ENCODE measurements at places on chromosomes 4 and X.

- peaks cover 2% of the 10 kb centered on the region for H3K4me1 ChIP-seq
- H3K27me3 ChIP-seq: peaks cover 7% of the 10 kb centered on the region
- H3K36me3 ChIP-seq: no peaks in the 10 kb centered on the region
- no peak overlapping the region for H3K27ac ChIP-seq
- no peak for DNase-seq
- no peak overlapping the region for H3K4me3 ChIP-seq
These were observed 45.4 kb downstream of the INTS12 start for GRCh38 chr4:105662935-105663675.

DNA sequence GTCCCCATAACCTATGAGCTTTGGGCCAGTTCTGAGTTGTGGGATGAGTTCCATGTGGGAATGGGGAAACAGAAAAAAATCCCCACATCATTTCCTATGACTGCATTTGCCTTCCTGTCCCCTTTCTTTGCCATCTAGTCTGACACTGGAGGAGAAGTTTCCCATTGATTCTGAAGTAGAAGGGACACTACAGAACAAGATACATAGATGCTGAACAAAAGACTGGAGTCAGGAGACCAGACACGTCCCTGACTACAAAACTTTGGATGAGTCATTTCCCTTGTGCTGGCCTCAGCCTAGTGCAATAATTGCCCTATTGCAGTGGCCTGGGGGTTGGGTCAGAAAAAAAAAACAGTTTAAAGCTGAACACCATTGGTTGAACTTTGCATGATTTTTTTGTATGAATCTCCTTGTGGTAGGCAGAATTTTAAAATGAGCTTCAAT, 22.1 kb downstream of the BEX3 start:
- DNase-seq: no peak
- no peak overlapping the region for H3K4me3 ChIP-seq
- H3K36me3 ChIP-seq: no peaks in the 10 kb centered on the region
- H3K27ac ChIP-seq: no peak overlapping the region
- H3K4me1 ChIP-seq: no peaks in the 10 kb centered on the region

DNA sequence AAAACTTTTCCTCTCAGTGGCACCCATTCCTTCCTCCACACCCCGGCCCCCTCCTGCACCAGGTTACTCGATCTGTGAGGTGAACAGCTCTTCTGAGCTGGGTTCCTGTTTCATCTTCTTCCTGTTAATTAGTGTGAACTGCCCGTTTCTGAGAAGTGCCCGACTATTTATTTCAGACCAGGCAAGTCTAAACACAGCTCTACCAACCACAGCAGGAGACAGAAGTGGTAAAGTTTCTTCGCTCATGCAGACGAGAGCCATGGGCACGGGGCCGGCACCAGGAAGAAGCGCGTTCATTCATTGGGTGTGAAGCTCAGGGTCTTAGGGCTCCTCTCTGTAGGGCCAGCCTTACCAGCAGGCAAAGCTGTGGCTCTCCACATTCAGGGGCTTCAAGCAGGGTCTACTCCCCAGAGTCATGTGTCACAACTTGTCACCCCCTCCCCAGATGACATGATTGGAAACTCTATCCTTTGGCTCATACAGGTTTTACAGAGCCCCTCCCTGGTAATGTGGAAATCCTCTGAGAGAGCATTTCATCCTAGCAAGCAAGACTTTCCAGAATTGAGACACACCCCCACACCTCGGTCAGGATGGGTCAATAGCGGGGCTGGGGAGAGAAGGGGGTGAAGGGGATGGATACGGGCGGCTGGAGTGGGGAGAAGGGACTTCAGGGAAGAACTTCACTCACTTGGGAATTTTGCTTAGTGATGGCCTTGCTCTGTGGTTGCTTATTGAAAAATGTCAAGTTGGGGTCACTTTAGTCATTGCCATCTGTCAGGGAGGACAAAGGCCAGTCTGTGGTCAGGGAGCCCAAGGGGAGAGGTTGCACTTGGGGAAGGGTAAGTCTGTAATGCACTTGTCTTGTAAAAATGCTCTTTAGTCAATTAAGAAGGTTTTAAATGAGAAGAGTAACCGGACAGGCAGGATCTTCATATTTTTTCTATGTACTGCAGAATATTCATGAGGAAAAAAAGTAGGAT, 121.6 kb upstream of the TRIM2 start:
- H3K36me3 ChIP-seq: no peaks in the 10 kb centered on the region
- no peak overlapping the region for H3K4me3 ChIP-seq
- H3K27me3 ChIP-seq: peaks cover 17% of the 10 kb centered on the region
- DNase-seq: no peak
- H3K27ac ChIP-seq: peak overlapping the region; percentile 47

GRCh38 chr4:48777739-48778138, 2.3 kb downstream of the FRYL start:
- H3K4me3 ChIP-seq: peak overlapping the region; percentile 91
- H3K4me1 ChIP-seq: peaks cover 60% of the 10 kb centered on the region
- no peak overlapping the region for H3K27ac ChIP-seq
- no peaks in the 10 kb centered on the region for H3K27me3 ChIP-seq

DNA sequence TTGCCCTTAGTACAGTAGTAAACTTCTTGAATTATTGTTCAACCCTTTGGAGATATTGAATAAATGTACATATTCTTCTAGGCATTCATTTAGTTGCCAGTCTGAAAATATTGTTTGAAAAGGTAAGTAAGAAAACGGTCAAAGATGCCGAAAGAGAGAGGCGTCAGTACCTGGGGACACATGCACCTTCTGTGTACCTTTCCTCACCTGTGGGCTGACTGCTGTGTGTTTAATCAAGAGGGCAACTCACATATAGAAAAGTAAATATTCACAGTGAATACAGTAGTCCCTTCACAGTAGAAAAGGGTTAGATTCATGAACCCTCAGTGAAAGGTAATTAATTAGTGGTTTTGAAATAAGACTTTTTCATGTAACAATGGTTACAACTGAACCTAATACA, 6.9 kb downstream of the ANXA10 start:
- H3K4me3 ChIP-seq: no peak overlapping the region
- H3K27me3 ChIP-seq: no peaks in the 10 kb centered on the region
- DNase-seq: no peak
- no peaks in the 10 kb centered on the region for H3K36me3 ChIP-seq

DNA sequence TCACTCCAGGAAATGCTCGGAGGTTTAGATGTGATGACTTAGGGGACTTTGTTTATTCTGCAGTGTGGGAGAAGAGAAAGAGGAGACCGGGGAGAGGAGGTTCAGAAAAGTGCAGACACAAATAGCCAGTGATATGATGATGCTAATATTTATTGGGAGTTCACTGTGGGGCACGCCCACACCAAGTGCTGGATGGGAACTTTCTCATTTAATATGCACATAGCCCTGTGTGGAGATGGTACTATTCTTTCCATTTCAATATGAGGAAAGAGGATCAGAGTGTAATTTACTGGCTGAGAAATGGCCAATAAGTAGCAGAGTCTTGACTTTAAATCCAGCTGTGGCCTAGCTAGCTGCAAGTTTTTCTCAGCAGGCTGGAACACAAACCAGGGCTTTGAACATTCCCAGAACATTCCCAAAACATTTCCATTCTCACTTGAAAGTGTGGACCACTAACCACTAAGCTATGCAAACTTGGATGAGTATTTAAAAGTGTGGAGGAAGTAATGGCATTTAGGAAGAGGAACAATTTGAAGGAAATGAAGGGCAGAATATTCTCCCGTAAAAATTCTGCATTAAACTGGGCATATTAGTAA, 231.7 kb downstream of the HS3ST1 start:
- H3K27ac ChIP-seq: peak overlapping the region; percentile 13
- no peak for DNase-seq
- H3K4me3 ChIP-seq: no peak overlapping the region
- H3K27me3 ChIP-seq: no peaks in the 10 kb centered on the region
- no peaks in the 10 kb centered on the region for H3K36me3 ChIP-seq
- no peaks in the 10 kb centered on the region for H3K4me1 ChIP-seq

DNA sequence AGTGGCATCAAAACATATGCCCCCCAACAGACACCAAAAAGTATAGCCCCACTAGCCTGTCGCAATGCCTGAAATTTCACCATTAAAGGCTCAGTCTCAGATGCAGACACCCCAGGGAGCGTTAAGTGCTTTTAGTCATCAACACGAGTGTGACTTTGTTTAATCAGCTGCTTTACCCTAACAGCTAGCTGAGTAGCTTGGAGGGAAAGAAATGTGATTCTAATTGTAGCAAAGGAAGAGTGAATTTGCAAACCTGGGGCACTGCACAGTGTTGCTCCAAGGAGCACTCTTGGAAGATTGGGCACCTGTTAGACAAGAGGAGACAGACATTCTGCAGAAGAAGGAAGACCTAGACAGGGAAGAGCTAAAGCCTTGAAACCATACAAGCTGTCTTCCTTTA, 145.1 kb downstream of the BEND2 start:
- no peaks in the 10 kb centered on the region for H3K36me3 ChIP-seq
- H3K27me3 ChIP-seq: no peaks in the 10 kb centered on the region
- H3K4me3 ChIP-seq: no peak overlapping the region
- no peaks in the 10 kb centered on the region for H3K4me1 ChIP-seq
- H3K27ac ChIP-seq: no peak overlapping the region
- DNase-seq: no peak

DNA sequence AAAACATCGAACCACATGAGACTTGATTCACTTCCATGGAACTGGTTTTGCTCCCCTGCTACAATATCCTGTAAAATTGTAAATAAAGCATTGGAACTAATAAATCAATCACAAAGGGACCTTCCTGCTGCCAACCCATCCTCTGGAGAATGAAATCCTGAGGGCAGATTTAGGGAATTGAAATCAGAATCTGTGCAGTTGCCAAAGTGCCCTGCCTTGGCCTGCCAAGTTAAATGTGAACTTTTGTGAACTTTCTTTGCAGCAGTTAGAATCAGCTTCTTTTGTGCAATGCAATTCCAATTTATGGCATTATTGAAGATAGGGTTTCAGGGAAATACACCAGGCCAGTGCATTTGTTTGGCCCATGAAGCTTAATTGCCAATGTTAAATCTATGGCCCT, 263.1 kb downstream of the PTTG2 start:
- no peaks in the 10 kb centered on the region for H3K36me3 ChIP-seq
- H3K4me3 ChIP-seq: no peak overlapping the region

DNA sequence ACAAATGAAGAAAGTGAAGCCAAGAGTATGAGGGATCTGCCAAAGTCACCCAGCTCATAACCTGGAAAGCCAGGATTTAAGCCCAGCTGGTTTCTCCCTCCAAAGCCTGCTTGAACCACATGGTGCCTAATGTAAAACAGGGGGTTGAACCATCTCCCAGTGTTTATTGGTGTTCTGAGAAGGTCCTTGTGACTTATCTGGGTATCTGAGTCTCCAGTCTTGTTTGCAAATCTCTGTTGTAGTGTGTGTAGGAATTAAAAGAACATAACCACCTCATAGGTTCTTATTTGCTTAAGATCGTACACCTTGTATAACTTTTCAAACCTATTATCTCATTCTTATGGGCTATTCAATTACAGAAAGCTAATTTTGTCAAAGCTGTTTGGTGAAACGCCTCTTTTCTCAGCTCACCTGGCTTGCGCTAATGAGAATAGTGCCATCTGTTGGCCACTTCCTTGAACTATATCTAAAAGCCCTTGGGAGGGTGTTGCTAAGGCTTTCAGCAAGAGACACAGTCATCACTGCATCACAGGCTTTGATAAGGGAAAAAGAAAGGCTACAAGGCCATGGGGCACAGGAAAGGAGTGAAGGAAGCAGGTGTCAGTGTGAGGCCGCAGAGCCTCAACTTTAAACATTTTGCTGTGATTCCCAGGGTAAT, 34.0 kb downstream of the ETDB start:
- peak overlapping the region; percentile 55 for H3K27ac ChIP-seq
- H3K27me3 ChIP-seq: peaks cover 6% of the 10 kb centered on the region
- peaks cover 7% of the 10 kb centered on the region for H3K4me1 ChIP-seq
- no peaks in the 10 kb centered on the region for H3K36me3 ChIP-seq
- H3K4me3 ChIP-seq: no peak overlapping the region

DNA sequence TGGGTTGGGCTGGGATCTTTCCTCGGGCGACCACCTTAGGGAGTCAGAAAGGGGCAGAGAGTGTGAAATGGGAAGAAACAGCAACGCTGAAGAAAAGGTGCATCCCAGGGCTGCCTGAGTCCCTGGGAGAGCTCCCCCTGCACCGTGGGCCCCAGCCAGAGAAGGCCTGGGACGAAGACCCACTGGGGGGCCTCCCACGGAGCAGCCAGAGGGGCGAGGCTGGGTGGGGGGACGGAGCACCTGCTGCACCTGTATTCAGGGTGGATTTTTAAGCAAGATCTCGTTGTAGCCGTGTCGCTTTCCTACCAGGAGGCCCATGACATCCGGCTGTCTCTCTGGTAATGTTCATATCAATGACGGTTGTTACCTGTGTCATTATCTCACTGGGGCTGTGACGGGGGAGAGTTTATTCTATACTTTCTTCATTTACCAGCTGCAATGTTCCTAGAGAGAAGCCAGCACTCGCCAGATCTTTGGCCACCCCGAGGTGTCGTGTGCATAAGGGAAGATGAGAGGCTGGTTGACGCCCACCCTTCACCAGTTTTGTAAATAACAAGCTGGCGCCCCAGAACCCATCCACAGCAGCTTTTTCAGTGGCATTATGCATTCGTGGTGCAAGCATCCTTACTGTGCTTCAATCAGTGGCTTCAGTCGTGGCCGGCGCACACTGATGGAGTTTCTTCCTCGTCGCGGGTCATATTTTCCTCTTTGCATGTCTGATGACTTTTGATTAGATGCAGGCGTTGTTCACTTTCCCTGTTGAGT, 5.6 kb upstream of the PCGF3 start:
- H3K27ac ChIP-seq: peak overlapping the region; percentile 97
- H3K4me1 ChIP-seq: peaks cover 20% of the 10 kb centered on the region
- no peak overlapping the region for H3K4me3 ChIP-seq
- peaks cover 4% of the 10 kb centered on the region for H3K27me3 ChIP-seq

GRCh38 chr4:2792711-2793585, at the start of gene SH3BP2:
Gene SH3BP2 (plus strand): TSS chr4:2793085. CDS start chr4:2820618, 27,533 bp downstream.
- peak within 1 kb of the TSS; percentile 76 for H3K27ac ChIP-seq
- DNase-seq: peak; percentile 49
- H3K36me3 ChIP-seq: no peaks in the 10 kb centered on the region
- peak within 1 kb of the TSS; percentile 80 for H3K4me3 ChIP-seq
- H3K27me3 ChIP-seq: no peaks in the 10 kb centered on the region

- H3K4me3 ChIP-seq: no peak overlapping the region
- H3K36me3 ChIP-seq: peaks cover 5% of the 10 kb centered on the region
- no peak for DNase-seq
- no peaks in the 10 kb centered on the region for H3K4me1 ChIP-seq
These were observed 10.0 kb downstream of the MAB21L2 start for GRCh38 chr4:150591904-150592303.
